ENCODE measurements at places on chromosomes 2 and 18.

- no peak for DNase-seq
Observed at GRCh38 chr2:183541766-183542165, 417.5 kb downstream of the NUP35 start.

DNA sequence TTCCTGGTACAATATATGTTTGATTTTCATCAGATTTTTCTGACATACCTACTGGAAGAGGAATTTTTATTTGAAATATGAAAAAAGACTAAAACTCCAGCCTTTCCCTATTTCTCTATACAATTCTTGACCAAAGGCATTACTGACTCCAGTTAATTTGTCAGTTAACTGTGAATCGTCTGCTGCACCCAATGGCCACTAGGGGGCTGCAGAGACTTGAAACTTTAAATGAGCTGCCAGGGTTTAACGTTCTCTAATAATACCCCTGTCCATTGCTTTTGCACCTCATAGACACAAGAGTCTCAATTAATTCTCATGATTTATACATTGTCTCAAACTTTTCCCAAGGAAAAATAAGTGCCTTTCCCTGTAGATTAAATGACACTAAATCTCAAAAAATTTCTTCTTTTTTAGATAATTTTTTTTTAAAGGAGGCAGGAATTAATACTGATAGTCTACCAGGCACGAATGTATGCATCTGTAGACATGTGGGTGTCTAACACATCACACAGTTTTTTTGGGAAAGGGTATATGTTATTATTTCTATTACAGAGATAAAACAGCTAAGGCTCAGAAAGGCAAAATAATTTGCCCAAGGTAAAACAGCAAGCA is 1.8 kb upstream of the ALK start:
- no peak for DNase-seq

- DNase-seq, result no peak
Observed at GRCh38 chr2:144328938-144329337, 191.0 kb downstream of the ZEB2 start.

DNA sequence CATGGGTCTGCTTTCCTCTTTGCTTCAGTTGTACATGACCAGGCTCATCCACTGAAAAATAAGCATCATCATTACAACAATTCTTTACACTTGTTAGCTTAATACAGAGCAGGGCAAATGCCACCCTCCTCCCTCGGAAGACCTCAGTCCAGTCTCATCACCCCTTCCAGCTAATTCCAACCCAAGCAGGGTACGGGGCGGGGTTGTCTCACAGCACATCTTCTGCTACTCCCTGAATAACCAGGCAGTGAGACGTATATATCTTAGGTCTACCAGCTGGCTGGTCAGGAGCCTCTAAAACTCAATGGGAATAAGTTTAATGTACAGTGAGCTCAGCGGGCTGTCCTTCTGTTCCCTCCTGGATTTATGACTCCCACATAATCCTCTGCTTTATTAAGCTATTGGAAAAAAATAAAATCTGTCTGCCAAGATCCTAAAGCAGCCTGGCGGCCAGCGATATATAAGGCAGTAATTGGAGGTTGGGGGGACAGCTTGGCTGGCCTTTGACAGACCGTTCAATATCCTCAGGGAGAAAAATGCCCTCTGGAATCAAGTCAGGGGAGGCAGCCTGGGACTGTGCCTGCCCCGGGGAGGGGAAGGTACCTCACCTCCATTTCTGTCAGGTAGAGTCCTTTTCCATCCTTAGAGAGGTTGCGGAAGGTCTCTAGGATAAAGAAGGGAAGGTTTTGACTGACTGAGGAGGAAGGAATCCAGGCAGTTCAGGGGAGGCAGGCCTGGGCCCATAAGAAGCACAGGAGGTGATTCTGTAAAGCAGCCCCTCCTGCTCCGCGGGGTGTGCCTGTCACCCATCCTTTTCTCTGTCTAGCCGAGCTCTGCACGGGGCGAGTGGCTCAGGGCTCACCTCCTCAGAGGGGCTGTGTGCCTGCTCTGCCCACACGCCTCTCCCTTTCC is 76.3 kb downstream of the CAPN13 start:
- no peak for DNase-seq

- DNase-seq, result peak; percentile 65
Observed at GRCh38 chr2:241901500-241902351, 32.2 kb downstream of the RTP5 start.

GRCh38 chr2:16207151-16207550 is 266.8 kb downstream of the MYCN start:
- peak; percentile 0 for DNase-seq

DNA sequence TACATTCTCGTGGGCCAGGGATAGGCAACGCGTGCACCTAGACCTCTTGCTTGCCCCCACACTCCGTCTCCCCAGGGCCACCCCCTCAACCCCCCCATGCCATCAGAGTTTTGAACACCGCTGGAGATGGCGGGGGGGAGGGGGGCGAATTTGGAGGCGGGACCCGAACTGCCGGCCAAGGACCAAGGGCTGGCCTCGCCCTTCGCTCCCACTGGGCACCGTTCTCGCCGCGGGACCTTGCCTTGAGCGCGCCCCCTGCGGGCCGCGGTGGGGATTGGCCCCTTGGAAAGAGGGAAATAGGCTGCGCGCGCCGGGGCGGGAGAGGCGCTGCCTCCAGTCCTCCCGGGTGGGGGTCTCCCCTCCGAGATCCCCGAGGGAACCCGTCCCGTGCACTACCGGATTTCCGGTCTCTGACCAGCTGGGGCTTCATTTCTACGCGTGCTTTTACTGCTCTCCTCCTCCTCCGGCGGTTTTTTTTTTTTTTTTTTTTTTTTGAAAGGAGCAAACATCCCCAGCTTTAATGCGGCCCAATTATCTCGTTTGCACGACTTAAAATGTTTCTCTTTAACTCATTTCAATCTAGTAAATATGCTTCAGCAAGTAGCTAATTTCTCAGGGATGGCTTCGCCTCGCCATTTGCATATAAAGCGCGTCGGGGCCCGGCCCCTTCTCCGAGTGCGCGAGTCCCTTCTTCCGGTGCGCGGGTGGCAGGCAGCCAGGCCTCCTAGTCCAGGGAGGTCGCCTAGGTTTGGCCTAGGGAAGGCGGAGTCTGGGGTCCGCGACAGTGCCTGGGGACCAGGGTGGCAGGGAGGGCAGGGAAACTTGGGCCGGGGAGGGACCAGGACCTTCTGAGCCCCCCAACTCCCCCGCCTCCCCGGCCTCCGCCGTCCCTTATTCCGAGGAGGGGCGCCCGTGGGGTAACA is 10.0 kb upstream of the GBX2 start:
- DNase-seq, result no peak

DNA sequence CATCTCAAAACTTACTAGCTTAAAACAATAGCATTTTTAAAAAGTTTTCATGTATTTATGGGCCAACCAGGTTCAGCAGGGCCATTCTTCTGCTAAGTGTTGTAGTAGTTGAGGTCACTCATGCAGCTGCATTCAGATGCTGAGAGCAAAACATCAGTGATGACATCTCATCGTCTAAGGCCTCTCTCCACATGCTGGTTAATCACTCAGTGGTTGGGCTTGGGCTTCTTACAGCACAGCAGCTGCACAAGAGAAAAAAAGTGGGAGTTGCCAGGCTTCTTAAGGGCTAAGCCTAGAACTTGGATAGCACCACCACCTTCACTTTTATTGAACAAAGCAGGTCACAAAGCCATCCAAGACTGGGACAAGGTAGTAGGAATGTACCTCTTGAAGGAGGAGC is 190.3 kb downstream of the IRS1 start:
- DNase-seq, result no peak
